Occipital lobe (tissue), 3 donors: ENCODE measurements at places on chromosomes 3 and 15.

DNA sequence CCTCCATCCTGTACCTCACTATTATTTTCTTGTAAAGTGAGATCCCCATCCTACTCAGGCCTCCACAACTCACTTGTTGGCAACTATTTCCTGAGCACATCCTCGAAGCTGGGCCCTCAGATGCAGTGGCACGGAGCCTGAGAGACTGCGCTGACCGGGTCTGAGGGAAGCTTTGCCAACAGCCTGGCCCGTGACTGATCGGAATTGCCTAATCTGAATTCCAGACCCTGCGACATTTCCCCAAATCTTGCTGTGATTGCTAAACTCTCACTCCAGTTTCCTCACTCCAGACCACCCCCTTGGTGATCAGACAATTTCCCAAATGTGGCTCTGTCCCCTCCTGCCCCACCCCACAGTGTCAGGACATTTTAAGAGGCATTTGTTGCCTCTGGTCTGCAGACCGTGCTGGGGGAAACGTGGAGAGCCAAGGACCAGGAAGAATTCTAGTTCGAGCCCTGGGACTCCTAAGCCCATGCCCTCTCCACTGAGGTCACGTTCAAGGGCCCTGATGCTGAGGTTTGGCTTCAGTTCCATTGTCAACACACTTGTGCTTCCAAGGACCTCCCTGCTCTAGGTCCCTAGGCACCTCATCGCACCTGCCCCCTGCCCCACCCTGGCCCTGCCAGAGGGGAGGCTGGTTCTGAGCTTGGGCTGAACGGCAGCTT is 22.8 kb downstream of the KLHL25 start:
- DNase-seq: no peak

DNA sequence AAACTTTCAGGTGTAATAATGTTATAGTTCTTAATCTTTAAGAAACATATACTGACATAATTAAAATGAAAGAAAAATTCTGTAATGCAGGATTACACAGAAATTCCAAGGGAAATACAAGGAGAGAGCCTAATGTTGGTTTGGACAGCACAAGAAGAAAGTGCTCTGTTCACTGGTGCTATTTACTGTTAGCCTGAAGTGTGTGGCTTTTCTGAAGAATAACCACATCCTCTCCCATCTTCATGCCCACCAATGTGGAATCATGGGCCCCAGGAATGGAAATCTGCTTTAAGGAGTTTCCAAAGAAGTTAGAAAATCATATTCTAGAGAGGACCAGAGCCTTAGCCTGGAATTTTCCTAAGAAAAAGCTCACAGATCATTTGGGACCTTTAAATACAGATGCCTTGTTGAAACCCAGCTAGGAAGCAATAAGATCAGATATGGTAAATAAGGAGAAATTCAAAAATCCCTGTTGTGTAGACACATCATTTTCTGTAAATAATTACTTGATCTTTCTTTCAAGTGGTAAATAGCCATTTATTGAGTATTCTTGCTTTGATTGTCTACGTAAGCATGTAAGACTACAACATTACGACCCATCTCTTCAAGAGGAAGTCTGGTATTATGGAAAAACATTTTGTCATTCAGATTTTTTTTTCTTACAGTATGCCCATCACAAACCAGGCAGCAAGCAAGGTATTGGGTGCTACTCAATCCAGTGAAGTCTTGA is 10.3 kb upstream of the USP50 start:
- no peak for DNase-seq

GRCh38 chr3:147393943-147394883 is 12.1 kb downstream of the ZIC4 start:
- no peak for DNase-seq

GRCh38 chr3:17631609-17632008 is 110.8 kb downstream of the TBC1D5 start:
- DNase-seq: no peak

DNA sequence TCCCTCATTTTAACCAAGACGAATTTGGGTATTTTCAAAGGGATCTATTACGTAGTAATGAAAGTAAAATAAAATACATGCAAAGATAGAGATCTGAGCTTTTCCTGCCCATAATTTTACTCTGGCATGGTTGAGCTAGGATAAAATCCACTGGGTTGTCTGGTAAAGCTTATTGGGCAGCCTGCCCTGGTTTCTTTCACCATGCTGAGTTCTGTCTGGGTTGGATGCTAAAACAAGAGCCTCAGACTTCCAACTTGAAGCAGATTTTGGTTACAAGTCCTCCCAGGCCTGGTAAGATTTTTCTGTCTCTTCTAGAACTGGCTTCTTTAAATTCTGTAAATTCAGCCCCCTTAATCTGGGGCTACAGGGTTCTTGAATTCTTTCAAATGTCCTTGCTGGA is 86.8 kb downstream of the SAMMSON start:
- DNase-seq: no peak

DNA sequence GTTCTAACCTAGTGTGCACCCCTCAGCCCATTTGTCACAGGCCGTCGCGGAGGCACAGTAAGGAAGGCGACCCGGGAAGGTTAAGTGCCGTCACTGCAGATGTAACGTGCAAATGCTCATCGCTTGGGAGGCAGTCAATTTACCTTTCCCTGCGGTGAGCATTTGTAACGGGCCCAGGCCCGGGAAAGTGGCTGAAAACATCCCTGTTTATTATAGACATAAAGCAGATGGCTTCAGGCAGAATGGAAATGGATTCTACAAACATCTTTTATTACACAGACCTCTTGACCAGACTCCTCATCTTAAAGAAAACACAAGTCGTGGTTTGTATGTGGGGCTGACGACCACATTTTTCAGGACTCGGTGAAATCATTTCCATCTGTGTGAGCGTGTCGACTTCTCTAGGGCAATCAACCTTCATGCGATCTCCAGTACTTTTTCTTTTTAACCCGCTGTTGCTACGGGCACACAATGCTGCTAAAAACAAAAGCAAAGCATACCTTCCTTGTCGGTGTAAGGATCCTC is 43.6 kb downstream of the NMNAT3 start:
- DNase-seq: no peak

DNA sequence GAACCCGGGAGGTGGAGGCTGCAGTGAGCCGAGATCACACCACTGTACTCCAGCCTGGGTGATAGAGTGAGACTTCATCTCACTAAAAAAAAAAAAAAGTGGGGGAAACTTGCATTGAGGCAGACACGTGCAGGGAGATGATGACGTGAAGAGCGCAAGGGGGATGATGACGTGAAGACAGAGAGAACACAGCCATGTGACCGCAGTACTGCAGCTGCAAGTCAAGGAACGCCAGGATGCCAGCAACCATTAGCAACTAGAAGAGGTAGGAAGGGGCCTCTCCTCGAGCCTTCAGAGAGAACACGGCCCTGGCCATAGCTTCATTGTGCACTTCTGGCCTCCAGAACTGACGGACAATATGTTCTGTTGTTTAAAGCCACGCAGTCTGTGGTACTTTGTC is 28.3 kb downstream of the RFT1 start:
- no peak for DNase-seq

- no peak for DNase-seq
Measured at GRCh38 chr3:135148398-135149020, 353.4 kb downstream of the EPHB1 start.

GRCh38 chr3:49916686-49917085 is 12.9 kb downstream of the MON1A start:
- DNase-seq: no peak

DNA sequence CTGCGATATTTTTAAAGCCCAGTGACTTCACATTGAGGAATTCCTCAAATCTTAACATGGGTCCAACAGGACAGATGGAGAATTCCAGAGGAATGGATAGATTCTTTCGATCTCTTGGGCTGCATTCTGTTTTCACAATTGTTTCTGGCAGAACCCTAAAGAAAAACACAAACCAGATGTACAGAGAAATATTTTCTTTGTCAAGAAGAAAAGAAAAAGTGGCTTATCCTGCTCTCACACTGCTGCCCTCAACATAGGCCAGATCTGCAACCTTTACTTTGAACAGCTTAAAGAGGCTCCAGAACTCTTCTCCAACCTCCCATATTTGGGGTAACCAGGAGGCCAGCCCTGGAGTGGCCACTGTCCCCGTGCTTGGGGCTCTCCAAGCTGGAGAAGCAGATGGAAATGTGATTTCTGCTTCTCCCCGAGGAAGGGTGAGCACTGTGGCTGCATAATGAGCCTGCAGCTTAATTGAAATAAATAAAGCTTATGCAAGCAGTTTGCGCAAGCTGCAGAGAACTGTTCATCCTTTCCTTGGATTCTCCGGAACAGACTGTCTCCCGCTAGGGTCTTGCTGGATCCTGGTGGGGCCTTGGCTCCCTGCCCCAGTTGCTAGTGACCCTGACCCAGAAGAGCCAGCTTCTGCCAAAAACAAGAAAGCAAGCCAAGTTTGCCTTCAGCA is 453.2 kb upstream of the PROK2 start:
- DNase-seq: no peak

- no peak for DNase-seq
Measured at GRCh38 chr3:187870360-187871203, 125.3 kb upstream of the BCL6 start.

- DNase-seq: no peak
Measured at GRCh38 chr3:148697306-148698189, at the start of gene AGTR1. Gene AGTR1, plus strand, starts transcription at chr3:148697903. Its CDS starts 43,133 bp downstream, at chr3:148741036.

DNA sequence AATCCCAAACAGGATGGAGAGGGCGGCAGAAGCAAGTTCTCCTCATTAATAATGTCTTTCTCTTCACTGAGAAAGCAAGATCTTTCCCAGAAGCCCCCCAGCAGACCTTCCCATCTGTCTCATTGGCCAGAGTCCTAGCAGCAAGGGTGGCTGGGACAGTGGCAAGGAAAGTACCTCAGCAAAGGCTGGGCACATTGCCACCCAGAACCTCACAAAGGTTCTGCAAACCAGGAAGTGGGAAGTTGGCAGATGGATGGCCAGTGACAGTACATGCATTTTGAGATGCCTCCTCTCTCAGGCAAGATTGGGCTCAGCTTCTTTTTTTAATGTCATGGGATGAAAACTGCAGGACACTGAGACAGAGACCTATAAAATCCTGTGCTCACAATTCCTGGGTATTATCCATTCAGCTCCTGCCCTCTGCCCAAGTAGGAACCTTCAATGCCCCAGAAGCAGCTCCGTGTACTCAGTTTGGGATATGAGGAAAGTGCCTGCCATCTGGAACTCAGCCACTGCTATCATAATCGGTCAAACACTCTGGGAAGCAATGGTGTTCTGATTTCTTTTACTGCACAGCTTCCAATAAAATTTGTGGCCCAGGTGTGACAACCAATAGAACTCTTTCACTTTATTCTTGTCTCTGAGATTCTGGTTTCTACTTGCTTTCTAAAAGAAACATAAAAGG is 25.5 kb downstream of the DPH3 start:
- no peak for DNase-seq

- DNase-seq: no peak
Measured at GRCh38 chr15:38589502-38589901, 24.9 kb upstream of the RASGRP1 start.

DNA sequence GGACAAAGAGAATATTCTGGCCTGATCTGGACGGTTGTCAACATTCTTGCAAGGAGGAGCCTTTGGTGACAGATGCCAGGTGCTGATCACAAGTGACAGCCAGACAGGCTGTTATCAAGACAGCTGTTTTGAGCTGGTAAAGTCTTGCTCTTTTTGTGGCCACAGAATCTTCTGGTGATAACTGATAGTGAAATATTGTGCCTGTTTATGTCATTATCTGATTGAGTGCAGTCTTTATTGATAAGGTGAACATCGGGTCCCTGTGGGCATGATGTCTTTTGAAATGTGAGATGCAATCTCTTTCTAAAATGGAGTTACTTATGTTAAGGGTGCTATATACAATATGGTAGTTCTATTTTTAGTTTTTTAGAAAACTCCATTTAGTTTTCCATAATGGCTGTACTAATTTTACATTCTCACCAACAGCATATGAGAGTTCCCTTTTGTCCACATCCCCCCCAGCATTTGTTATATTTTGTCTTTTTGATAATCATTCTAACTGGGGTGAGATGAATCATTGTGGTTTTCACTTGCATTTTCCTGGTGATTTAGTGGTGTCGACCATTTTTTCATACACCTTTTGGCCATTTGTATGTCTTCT is 10.7 kb downstream of the CEP63 start:
- no peak for DNase-seq

DNA sequence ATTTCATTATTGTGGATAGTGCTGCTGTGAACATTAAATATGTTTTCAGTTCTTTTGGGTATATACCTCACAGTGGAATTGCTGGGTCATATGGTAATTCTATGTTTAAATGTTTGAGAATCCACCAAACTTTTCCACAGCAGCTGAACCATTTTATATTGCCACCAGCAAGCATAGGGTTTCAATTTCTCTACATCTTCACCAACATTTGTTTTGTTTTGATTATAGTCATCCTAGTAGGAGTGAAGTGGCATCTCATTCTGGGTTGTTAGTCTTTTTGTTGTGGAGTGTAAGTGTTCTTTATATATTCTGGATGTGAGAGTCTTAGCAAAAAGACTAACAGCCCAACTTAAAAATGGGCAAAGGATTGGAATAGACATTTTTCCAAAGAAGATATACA is 6.0 kb downstream of the RPUSD2 start:
- DNase-seq: no peak

DNA sequence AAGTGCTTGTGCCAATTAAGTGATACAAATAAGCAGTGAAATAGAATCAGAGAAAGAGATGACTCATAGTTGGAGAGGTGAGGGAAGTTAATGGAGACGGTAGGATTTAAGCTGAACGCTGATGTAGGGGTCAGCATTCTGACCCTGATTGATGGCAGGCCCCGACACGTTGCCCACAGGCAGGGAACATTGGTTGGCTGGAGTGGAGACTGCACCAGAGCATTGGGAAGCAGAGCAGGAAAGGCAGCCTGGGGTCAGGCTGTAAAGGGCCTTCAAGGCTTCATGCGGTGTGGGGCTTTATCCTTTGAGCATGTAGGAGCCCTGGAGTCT is 68.6 kb downstream of the DCUN1D1 start:
- DNase-seq: no peak

DNA sequence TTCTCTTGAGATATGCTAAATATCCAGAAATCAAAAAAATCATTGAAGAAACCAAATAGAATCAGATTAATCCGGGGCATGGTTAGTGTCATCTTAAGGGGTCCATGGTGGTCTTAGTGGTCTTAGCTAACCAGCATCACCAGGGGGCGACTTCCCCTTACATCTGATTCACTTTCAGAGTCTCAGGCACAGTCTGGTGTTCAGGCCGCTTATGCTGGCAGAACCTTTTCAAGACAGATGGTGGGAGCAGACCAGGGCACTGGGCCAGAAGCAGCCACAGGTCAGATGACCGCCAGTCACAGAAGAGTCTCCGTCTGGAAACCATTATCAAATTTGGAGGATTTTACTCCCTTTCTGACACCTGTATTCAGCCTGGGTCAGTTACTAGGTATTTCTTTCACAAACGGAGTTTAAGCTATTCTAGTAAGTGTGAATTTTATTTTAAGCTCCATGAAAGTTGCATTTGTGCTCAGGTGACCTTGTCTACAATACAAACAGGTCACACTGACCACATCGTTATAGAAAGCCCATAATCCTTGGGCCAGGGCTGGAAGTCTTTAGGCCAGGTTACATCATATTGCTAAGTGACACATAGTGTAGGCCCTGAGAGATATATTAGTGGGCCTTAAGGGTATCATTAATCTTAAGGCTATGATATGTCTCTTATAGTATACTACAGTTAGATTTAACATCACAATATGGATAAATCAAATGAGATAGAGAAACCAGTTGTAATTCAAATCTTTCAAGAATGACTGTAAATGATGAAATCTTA is 365.5 kb downstream of the GBE1 start:
- DNase-seq: no peak

- DNase-seq: no peak
Measured at GRCh38 chr3:155737844-155738460, 6.9 kb downstream of the PLCH1 start.

GRCh38 chr3:40020689-40021088 is 211.3 kb downstream of the MYRIP start:
- no peak for DNase-seq
